ENCODE measurements at places on chromosomes 1 and 21. TPM values are rescaled to one million over a fixed set of nuclear protein-coding genes. Genes with fewer than 3 reads are reported as not detected.

The ADCY10 gene
- total RNA-seq, result not detected

The BCL2L15 gene
- 0.26 TPM for total RNA-seq

The S100B gene
- not detected for total RNA-seq

The CD164L2 gene
- not detected for total RNA-seq

The KRTAP19-3 gene
- not detected for total RNA-seq

The NID1 gene
- total RNA-seq, result 67.7 TPM

The RGS1 gene
- total RNA-seq, result not detected

The KIAA0040 gene
- total RNA-seq, result 34.5 TPM

The LCE3E gene
- total RNA-seq, result not detected

The PGBD5 gene
- 0.07 TPM for total RNA-seq

The LRRC8C gene
- 24.4 TPM for total RNA-seq

The GLMP gene
- total RNA-seq, result 38.7 TPM

The PAPPA2 gene
- total RNA-seq, result 0.40 TPM

The RUNX3 gene
- under 0.01 TPM for total RNA-seq

The POMGNT1 gene
- total RNA-seq, result 48.9 TPM

The NBPF4 gene
- total RNA-seq, result not detected

The CNN3 gene
- total RNA-seq, result 334 TPM

The SHISA4 gene
- total RNA-seq, result 10.4 TPM

The LRRC39 gene
- total RNA-seq, result 0.20 TPM

The CEP85 gene
- 9.7 TPM for total RNA-seq

The AUNIP gene
- total RNA-seq, result 5.8 TPM

The IRF6 gene
- total RNA-seq, result 24.3 TPM

The FAM163A gene
- 0.07 TPM for total RNA-seq

The LHX8 gene
- not detected for total RNA-seq

The CD53 gene
- total RNA-seq, result not detected

The NTRK1 gene
- total RNA-seq, result under 0.01 TPM

The JAM2 gene
- total RNA-seq, result 2.2 TPM

The SYNC gene
- 11.8 TPM for total RNA-seq

The AMPD1 gene
- not detected for total RNA-seq

The CCDC17 gene
- 0.53 TPM for total RNA-seq

The RSPH1 gene
- total RNA-seq, result not detected

The FNDC5 gene
- total RNA-seq, result 0.40 TPM

The OR2W3 gene
- 0.53 TPM for total RNA-seq

The HSD11B1 gene
- total RNA-seq, result 0.07 TPM

The GBP2 gene
- 61.6 TPM for total RNA-seq

The REN gene
- not detected for total RNA-seq

The TBX15 gene
- total RNA-seq, result 0.04 TPM

The OR2G3 gene
- not detected for total RNA-seq

The NBPF6 gene
- not detected for total RNA-seq

The SDC3 gene
- 12.0 TPM for total RNA-seq
